ENCODE measurements at places on chromosomes 5 and 9.

DNA sequence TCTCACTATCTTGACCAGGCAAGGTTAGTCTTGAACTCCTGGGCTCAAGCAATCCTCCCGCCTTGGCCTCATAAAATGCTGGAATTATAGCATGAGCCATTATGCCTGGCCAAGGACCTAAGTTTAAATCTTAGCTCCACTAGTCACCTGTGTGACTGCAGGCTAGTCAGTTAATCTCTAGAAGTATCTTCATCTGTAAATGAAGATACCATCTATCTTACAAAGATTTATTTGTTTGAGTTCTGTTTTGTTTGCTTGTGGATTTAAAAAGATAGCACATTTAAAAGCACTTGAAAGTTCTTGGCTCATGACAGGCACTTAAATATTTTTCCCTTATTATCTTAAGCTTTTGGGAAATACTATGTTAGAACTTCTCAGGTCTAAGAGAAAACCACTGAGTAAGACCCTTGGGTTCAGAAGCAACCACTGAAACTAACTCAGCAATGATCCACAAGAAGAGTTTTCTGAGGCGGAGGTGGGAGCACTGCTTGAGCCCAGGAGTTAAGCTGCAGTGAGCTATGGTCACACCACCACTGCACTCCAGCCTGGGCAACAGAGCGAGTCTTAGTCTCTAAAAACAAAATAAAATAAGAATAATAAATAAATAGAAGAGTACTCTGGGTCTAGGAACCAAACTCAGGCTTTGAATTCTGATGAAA, 19.1 kb downstream of the TMEM245 start:
- no peak for DNase-seq

GRCh38 chr5:138668451-138669380, 84.5 kb upstream of the CTNNA1 start:
- no peak for DNase-seq

DNA sequence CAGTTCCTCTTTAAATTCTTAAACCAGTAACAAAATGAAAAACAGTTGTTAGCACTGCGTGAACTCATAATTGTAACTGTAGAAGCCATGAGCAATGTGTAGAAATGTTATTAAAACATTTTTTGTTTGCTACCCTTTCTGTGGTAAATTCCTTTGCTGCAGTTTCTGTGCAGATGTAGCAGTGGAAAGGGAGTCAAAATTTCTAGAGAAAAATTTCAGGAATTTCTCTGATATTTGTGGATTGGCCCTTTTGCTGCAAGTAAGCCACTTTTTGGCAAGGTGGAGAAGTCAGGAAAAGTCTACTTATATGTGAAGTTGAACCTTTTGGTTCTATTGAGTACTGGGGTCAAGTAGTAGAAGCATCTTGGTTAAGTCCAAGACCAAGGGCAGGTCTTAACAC, 10.1 kb downstream of the FBXL7 start:
- DNase-seq = no peak

DNA sequence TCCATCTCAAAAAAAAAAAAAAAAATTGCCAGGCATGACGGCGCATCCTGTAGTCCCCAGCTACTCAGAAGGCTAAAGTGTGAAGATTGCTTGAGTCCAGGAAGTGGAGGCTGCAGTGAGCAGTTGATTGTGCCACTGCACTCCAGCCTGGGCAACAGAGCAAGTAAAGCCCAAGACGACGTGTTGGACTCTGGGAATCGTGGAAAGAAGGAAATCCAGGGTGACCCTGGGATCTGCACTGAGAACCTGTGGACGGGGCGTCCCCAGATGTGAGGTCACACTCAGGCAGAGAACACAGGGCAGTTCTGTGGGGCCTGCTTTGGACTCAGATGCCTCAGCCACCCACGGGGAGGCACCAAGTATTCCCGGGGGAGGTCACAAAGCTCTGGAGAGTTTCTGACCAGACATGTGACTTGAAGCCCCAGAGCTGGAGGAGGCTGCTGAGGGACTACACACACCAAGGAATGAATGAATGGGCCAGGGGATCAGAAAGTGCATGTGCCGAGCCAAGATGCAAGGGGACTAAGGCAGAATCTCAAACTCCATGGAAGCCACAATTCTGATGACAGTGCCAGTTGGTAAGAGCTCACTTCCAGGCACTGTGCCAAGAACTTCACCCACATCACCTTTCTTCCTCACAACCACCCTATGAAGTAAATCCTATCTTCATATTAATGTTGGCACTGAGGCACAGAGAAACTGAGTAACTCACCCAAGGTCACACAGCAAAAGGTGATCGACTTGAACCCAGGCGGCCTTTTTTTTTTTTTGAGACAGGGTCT, 12.9 kb downstream of the DYNC2I2 start:
- no peak for DNase-seq

DNA sequence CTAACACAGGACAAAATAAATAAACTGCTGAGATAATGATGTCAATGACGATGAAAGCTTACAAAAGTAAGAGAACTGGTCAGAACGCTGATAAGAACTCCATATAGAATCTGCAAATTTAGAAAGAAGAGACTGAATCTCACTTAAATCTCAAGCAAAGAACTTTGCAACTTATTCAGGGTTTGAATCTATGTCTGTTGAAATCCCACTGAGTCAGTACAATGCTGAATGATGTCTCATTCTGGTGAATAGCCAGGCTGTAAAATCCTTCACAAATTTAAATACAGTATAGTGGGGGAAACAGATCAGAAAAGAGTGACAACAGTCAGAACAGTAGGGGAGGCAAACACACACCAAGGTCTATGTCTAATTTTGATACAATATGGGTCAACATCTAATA, 38.9 kb upstream of the NR3C1 start:
- DNase-seq = no peak

DNA sequence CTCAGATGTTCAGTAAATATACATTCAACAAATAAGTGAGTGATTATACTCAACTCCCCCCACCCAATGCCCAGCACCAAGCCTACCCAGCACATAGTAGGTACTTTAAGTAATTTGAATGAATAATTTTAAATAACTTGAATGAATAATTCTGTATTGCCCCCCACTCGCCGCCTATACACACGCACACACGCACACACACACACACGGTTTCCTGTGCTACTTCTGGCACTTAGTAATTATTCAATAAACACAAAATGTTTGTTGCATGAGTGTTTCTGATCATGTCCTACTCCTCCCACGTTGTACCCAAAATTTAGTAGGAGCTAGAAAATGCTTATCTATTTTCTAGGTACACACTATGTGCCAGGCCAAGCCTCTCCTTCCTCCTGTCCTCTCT, 16.2 kb downstream of the PCDH12 start:
- no peak for DNase-seq
